CD4-positive, alpha-beta T cell treated with Interferon gamma for 1 hour (primary cell): ENCODE measurements at places on chromosomes 11 and 22.

DNA sequence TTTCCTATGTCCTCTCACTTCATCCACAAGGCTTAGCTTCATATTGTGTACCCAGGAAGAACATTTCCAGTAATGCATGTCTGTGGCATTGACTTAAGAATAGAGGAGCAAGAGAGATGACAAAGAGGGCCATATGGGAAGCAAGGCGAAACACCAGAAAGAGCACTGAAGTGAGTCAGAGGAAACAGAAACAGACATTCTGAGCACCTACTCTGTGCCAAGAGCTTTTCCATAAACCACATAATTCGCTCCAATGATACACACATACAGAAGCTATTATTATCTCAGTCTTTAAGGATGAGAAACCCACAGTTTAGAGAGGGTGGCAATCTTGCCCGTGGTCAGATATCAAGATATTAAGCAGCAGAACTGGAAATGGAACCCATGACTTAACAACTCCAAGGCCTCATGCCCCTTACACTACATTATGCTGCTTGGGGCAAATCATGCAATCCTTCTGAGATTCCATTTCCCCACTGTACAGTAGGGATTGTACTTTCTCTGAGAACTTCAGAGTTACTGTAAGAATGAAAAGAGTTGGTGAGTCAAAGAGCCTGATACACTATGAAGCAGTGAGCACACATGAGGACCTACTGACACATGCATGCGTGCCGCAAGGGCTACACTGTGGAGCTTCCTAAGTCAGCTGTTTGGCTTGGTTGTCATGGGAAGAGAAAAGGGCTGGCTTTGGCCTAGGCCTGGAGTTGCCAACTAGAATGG lies 126.6 kb downstream of the KCNC1 start:
- no peak for DNase-seq

- no peak for DNase-seq
Observed at GRCh38 chr11:94533206-94533605, 10.5 kb upstream of the FUT4 start.

GRCh38 chr11:131749101-131749500 lies 378.7 kb downstream of the NTM start:
- no peak for DNase-seq

DNA sequence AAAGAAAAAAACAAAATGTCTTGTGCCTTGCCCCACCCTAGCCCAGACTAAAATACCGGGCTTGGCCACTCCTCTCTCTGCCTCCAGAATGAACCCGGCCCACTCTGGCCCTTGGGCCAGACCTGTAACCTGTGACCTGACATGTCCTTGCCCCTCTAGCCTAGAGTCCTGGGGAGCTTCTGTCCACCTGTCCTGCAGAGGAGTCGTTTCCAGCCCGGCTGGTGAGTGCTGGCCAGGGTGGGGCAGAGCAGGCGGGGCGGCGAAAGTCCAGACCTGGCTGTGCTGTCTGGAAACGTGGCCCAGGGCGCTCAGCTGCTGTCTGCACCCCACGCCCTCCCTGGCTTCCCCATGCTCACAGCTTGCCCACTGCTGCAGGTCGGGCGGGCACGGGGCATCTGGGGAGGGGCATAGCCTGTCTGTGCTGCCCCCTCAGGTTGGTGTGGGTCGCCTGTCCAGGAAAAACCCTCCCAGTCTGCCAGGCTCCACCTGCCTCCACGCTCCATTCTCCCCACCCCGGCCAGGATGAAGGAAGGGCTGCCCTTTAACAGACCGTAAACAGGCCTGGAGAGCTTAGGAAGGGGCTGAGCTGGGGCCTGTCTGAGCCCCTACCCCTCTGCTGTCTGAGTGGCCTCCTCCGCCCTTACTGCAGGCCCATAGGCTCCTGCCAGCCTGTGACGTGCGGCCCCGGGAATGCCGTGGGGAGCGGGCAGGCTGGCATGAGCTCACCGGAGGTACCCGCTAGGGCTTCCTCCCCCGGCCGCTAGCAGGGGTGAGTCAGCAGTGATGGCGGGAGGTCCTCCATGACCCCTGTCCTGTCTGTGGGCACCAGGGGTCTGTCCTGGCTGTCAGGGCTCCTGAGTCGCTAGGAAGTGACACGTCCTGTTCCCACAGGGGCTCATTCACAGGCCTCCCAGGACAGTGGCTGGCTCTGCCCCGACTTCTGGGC lies 1.9 kb downstream of the CD151 start:
- peak; percentile 42 for DNase-seq

- no peak for DNase-seq
Observed at GRCh38 chr11:120808616-120809050, 215.3 kb upstream of the TBCEL start.

DNA sequence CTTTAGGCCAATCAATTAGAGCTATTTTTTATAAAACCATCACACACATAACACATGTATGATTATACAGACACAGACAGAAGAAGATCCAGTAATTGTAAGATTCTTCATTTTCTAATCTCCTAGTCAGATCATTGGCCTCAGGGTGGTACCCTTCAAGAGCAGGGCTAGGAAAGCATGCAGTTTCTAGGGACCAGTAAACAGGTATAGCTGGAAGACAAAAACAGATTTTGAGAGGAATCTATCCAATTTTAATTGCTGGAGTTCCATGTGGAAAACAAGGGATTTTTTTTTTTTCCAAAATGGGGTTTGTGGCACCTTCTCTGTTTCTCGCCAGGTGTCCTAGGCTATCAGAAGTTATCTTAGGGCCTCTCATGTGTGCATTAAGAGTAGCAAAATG lies 29.6 kb downstream of the METTL15 start:
- DNase-seq: no peak

- DNase-seq: no peak
Observed at GRCh38 chr22:19525116-19525660, 978 bp upstream of the CLDN5 start.

DNA sequence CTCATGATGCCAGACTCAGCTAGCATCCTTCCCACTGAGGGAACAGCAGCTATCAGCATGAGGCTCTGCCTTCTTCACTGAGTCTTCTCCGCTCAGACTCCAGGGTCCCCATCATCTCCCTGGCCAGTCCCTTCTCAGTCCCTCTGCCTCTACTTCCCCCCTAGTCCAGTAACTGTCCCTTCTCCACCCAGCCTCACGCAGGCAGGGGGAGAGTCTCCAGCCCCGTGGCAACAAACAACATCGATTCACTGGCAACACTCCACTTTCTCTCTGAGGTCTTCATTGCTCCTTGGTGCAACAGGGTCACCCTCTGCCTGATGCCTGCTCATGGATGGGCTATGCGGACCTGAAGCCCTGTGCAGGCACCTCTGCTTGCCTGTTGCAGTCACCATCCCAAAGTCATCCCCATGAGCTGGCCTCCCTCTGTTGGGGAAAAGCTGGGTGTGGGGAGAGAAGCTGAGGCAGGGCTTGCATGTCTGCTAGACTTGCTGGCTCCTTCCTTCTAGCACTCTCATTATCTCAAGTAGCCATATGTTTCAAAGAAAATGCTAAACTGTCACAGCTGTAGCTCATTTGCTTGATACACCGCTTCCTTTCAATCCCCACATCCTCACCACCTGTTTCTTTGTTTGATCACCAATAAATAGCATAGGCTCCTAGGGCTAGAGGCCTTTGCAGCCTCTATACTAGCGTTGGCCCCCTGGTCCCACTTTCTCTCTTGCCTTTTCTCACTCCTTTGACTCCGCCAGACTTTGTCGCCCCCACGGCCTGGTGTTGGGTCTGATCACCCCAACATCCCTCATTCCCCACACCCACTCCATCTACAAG lies 4.3 kb upstream of the BCR start:
- DNase-seq: no peak

DNA sequence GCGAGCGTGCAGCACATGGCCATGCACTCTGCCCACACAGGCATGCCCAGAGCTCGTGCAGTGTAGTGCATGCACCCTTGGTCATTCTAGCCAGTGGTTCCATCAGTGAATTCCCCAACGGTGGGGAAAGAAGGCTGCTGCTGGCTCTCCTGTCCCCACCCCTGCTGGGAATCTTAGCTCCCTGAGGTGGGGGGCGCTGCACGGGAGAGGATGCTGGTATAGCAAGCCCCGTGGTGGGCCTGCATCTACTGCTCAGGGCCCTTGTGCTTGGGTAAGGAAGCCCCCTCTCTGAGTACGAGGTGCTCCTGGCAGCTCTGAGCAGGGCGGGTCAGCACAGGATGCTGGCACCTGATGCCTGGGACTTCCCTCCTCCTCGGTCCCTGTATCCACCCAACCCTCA lies 18.5 kb upstream of the BAIAP2L2 start:
- no peak for DNase-seq

GRCh38 chr11:94740083-94741021 lies 27.8 kb upstream of the AMOTL1 start:
- no peak for DNase-seq

DNA sequence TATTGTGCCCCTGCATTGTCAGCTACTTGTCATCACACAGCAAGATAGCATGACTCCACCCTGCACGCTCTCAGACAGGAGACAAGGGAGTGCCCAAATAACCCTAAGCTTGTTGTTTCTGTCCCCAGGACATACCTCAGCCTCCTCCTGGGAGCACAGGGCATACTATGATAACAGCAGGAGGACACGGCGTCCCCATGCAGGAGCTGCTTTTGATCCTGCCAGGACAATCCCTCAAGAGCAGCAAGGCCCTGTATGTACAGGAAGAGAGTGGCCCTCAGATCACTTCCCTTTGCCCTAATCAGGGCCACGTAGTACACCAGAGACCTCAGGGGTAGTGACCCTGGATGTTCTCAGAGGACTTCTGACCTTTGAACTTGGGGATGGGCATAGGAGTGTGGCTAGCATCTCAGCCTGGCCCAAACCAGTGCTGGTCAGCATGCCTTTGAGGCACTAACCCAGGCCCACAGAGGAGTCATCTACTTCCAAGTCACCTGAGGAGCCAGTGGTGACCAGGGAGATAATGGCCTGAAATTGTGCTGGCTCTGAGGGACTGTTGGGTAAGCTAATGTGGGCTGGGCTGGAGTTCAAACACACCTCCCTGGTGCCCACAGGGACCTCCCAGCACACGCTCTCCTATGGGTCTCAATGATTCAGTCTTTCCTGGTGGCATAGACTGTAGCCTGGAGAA lies 9.2 kb downstream of the APOA4 start:
- no peak for DNase-seq

GRCh38 chr11:99418927-99419720 lies 398.4 kb downstream of the CNTN5 start:
- no peak for DNase-seq

DNA sequence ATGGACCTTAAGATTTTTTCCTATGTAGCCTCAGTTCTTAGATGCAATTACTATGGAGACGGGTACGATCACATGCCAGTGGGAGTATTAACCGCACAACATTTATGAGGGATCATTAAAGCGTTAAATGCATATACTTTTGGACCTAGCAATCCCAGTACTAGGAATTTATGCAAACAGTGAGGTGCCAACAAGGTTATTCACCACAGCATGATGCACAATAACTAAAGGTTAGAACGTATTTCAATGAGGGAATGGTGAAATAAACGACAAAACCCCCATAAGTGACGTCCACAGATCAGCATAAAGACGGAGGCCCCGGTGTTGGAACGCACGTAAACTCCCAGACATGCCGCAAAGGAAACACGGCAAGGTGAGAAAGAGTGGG lies 539 bp downstream of the SIRT3 start:
- peak; percentile 60 for DNase-seq

GRCh38 chr11:11780858-11781257 lies 60.9 kb upstream of the USP47 start:
- no peak for DNase-seq

DNA sequence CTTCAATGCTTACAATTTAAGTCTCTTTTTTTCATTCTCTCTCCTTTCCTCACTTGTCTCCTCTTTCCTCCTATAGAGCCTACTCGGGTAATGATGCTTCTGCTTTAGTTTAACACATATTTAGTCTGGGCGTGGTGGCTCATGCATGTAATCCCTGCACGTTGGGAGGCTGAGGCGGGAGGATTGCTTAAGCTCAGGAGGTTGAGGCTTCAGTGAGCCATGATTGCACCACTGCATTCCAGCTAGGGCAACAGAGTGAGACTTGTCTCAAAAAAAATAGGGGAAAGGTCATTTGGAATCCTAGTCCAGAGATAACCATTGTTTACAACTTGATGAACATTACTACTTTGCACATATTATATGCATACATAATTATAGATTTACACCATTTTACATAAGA lies 1.4 kb upstream of the CCT8L2 start:
- no peak for DNase-seq

DNA sequence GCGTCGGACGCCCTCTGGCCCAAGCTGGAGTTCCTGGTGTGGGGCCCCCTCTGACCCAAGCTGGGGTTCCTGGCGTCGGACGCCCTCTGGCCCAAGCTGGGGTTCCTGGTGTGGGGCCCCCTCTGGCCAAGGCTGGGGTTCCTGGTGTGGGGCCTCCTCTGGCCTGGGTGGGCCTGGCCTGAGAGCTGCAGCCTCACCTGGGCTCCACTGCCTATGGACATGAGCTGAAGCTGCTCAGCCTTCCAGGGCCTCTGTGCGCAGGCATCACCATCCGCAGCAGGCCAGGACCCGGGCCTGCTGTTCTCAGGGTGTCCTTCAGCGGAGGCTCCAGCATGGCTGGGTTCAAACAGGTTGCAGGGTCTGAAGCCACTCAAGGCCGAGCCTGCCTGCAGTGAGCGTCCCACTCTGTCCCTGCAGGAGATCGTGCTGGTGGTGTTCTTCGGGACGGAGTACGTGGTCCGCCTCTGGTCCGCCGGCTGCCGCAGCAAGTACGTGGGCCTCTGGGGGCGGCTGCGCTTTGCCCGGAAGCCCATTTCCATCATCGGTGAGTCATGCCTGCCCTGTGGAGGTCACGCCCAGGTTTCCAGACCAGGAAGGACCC lies 125.5 kb downstream of the KCNQ1 start:
- DNase-seq: no peak

GRCh38 chr11:47918882-47919495 lies 61.4 kb upstream of the PTPRJ start:
- DNase-seq: no peak

DNA sequence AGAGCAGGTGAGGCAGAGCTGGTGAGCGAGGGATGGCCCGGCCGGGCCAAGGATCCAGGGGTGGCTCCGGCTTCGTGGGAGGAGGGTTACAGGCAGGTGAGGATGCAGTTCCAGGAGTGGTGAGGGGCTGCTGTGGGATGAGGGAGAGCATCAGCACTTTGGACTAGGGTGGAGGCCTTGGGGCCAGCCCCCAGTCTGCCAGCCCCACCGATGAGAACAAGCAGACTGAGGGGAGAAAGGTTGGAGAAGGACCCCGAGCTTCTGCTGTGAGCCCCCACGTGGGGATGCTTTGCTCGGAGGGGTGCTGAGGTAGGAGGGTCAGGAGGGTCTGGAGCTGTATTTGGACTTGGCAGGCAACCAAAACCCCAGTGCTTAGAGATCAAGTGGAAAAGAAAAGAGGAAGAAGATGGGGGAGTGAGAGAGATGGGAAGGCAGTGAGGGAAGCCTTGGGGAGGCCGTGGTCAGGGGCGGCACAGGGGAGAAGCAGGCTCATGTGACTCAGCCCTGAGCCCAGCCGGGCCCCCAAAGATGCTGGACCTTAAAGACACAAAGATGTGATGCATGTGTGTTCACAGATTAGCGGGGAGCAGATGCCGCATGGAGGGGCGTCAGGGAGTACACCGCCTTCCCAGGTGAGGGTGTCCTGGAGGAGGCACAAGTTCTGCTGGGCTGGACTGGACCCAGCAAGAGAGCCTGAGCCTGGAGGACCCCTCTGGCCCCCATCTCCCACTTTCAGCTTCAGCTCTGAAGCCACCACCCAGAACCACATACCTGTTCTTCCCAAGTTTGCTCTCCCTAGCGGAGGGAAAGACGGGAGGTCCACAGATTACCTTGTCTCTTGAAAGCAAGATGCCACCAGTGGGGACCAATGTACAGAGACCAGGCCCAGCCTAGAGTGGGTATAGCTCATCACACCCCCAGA lies 91.3 kb downstream of the CDKN1C start:
- DNase-seq: no peak

- no peak for DNase-seq
Observed at GRCh38 chr11:132242632-132243031, 872.2 kb downstream of the NTM start.
